ENCODE measurements at places on chromosomes 7 and 10. TPM values are rescaled to one million over a fixed set of nuclear protein-coding genes. Genes with fewer than 3 reads are reported as not detected.

The RBP3 gene
- total RNA-seq: not detected

The UNCX gene
- not detected for total RNA-seq

GRCh38 chr10:68586606-68587305 is 26.6 kb downstream of the TET1 start:
- DNase-seq: no peak

DNA sequence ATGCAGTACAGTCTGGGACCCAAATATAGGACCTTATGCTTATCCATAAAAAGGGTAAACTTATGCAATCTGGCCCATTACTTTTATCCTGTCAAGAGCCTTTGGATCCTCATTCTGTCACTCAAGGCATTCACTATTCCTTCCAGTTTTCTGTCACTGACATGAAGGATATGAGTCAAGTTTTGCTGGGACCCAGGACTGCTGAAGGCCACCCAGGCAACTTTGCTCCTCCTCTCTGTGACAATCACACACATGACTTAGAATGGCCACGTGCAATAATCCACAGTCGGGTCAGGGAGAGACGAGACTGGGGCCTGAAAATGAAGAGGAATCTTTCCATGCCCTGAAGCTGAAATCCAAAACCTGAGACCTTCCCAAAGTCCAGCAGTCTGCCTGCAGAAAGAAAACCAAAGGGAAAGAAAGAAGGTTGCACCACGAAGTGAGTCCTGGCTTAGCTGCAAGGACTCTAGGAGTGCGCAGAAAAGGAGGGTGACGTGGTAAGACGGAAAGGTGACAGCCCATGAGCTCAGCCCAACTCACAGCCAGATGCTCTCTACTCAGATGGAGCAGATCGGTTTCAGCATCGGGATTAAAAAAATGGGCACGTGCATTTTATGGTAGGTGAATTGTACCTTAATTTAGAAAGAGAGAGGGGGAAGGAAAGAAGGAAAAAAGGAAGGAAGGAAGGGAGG is 67.2 kb downstream of the VOPP1 start:
- no peak for DNase-seq

DNA sequence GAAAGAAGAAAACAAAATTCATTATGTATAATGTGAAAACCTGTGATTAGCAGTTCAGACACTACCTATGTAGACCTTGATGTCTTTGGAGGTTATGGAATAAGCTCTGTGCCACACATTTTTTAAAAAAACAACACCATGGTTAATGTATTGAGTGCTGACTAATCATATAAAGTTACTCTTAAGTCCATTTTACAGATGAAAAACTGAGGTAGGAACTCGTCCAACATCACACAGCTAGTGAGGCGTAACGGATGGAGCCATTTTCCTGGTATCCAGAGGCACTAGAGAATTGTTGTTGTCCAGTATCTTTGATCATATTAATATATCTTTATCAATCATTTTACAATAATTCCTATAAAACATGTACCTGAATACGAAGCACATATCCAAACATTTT is 67.5 kb downstream of the MINDY3 start:
- no peak for DNase-seq

Measured in left ventricle myocardium superior (tissue), 1 donor.